ENCODE measurements at places on chromosomes 2 and 18.

DNA sequence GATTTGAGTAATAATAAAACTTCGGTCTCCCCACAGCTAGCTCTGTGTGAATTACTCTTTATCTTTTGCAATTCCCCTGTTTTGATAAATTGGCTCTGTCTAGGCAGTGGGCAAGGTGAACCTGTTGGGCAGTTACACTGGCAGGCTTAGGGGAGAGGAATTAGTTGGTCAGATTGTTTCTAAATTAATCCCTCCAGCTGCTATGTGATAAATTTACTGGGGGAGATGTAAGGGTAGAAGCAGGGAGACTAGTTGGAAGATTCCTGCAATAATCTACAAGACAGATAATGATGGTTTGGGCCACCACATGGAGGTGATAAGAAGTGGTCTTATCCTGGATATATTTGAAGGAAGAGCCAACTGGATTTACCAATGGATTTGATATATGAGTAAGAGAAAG, 118.5 kb upstream of the TACR1 start:
- DNase-seq = no peak

DNA sequence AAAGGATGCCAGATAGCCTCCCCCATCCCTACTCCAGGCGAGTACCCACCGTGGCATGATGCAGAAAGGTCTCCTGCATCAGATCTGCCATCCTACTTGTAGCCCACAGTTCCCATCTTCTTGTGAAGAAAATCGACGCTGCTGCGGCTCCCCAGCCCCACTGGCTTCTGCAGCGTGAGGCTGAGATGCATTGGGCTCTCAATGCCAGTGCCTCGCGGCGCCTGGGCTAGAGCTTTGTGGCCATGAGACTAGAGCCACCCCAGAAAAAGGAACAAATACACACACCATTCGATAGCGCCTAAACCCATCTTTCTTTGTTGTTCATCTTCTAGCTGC, 2.8 kb downstream of the NOL4 start:
- no peak for DNase-seq

GRCh38 chr2:170578606-170579005, 136.5 kb upstream of the SP5 start:
- DNase-seq = no peak

- no peak for DNase-seq
Observed at GRCh38 chr2:150371044-150371818, 116.2 kb downstream of the RND3 start.

DNA sequence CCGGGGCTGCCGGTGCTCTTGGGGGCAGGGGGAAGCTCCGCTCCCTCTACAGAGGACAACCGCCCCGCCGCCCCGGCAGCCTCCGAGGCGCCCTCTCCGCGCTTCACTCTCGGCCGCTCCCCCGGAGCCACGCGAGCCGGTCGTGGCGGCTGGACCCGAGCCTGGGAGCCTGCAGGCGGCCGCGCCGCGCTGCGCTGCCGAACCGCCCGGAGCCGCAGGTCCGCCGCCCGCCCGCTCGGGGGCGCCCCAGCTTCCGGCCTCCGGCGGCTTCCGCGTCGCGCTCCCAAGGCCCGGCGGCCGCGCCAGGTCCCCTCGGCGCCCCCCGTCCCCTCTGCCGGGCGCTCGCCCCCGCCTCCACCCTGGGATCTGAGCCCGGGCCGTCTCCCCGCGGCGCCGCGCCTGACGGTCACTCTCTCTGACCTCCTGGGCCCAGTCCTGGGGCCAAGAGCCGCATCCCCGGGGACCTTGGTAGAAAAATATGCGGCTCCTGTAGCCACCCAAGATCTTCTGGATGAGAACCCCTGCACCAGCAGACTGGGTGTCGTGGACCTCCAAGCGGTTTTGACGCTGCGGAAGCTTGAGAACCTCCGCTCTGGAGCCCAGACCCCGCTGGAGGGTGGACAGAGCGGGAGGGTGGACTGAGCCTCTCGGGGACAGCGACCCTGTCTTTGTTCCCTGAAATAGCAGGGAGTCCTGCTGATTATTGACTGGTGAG, 44.3 kb downstream of the SERTAD2 start:
- peak; percentile 54 for DNase-seq

DNA sequence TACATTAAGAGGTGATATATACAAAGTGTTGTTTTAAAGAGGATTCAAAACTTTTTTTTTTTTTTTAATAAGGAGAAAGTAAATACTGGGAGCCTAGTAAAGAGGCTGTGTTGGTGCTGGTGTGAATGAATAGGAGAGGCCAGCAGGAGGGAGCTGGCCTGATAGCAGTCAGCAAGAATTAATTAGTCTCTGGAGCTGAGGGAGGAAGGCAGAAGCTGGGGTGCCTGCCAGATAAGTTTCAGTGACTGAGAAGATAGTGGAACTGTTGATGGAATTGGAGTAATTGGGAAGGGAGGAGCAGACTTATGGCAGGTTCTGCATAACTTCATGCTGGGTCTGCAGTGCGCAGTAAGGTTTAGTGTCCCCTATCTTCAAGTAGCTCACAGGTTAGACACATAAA, 36.2 kb upstream of the SNORC start:
- no peak for DNase-seq

GRCh38 chr2:10278029-10278762, 24.5 kb upstream of the HPCAL1 start:
- peak; percentile 96 for DNase-seq

DNA sequence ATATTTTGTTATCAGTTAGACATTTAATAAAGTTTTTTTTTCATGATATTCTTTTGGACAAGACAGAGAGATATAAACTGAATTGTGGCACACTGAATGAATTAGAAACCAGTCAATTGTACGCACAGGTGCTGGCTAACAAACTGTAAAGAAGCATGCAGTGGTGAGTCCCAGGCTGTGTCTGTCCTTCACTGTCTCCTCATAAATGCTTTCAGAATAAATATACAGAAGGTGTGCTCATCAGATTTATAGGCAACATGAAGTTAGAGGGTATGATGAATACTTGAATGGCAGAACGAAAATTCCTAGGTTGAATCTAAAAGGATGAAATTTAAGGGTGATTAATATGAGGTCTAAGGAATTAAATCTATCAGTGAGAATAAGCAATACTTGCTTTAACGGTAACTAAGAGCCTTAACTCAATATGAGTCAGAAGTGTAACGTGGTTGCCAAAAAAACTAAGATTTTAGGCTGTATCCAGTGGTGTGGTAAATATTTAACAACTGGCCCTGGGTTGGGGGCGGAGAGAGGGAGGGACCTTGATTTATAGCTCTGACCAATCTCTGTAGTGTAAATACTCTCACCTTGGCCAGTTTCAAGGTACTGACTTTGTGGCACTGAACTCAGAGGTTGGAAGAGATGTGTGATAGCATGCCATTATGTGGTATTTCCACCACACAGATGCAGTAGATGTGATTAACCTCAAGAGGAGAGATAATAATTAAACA, 41.9 kb upstream of the AAK1 start:
- DNase-seq = no peak

DNA sequence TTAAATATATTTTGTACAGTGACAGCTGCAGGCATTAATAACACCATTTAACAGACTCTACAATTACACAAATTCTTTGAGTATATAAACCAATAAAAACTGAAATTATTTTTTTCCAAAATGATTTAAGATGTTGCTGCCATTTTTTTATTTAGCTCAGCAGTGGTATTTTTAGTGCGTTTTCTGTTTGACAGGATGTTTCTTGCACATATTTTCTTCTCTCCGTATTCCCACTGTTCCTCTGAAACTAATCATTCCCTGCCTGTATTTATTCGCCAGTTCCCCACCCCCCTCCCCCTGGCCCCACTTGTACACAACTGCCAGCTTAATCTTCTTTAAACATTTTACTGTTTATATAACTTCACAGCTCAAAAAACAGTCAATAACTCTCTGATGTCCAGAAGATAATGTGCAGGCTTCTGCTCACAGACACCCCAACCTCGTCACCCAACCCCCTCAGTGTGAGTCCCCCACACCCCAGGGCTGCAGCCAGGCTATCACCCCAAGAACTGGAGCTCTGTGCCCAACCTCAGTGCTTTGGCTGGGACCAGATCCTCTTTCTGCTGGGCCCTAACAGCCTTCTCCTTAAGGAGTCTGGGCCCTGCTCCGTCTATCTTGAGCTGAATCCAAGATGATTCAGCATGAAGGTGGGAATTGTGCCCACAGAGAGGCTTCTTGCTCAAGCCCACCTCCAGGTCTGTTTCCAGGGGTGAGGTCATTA, 41.6 kb upstream of the MAP4K4 start:
- DNase-seq = no peak

DNA sequence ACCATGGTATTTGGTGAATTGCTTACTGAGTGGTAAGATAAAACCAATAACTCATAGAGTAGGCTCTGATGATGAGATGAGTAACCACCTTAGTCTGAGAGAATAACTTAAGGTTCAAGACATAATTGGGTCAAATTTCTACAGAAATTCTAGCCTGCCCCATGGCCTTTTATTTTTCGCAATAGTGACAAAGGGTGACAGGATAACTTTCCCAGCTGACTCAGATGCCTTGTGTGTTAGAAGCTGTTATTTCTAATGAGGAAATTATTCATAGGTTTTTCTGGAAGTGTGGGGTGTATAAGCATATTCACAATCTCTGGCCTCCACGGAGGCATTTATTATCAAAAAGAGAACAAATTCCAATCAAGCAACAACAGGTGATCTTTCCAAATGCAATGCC, 159.0 kb downstream of the NUP35 start:
- DNase-seq = no peak

DNA sequence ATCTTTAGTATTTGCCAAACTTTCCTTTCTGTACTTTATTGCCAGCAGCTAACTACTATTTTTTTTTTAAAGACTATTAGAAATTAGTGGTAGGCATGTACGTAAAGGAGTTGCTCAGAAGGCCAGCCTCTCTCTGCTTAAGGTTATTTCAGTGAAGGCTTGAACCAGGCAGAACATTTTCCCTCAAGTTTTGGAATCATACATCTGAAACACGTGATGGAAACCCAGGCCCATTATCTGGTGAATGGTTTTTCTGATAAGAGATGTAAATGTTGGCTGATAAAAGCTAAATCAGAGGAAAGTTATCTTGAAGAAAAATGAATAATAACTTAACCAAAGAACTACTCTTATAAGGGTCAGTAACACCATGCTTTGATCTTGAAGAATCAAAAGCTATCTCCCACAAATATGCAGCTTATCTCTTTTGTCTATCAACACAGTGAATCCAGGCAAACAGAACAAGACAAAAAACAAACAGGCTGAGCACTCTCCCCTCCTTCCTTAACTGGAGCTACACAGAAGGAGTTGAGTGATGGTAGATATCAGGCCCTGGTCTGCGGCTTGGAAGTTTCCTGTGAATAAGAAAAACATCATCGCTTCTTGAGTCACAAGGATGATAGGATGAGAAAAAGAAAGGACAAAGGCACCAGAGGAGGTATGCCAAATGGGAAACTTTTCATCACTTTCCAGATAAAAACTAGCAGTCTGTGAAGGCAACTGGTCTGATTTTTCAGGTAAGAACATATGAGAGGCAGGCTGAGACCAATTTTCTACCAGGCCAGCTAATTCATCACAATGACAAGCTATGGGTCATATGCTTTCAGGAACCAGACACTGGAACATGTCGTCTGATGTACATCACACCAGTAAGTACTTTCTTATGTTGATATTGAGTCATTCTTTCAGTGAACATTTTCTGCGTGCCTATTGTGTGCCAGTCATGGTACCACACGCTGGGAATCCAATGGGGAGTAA, 88.4 kb upstream of the STK17B start:
- no peak for DNase-seq

- no peak for DNase-seq
Observed at GRCh38 chr2:190303647-190304046, 16.0 kb downstream of the HIBCH start.

DNA sequence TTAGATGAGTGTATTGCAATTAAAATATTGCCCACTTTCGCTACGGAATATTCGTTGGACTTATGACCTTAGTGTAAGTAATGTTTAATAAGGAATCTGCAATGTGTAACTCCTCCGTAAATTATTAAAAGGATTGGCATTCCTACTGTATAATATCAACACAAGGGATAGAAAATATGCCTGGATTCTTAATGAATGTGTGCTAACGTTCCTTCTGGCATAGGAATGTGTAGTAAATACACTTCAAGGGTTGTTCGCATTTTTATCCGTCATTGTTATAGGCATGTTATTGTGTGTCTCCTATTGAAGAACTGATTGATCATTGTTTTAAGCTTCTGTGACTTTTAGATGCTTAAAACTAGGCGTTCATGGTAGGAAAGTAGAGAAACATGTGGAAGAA, 134.5 kb downstream of the NEDD4L start:
- no peak for DNase-seq

DNA sequence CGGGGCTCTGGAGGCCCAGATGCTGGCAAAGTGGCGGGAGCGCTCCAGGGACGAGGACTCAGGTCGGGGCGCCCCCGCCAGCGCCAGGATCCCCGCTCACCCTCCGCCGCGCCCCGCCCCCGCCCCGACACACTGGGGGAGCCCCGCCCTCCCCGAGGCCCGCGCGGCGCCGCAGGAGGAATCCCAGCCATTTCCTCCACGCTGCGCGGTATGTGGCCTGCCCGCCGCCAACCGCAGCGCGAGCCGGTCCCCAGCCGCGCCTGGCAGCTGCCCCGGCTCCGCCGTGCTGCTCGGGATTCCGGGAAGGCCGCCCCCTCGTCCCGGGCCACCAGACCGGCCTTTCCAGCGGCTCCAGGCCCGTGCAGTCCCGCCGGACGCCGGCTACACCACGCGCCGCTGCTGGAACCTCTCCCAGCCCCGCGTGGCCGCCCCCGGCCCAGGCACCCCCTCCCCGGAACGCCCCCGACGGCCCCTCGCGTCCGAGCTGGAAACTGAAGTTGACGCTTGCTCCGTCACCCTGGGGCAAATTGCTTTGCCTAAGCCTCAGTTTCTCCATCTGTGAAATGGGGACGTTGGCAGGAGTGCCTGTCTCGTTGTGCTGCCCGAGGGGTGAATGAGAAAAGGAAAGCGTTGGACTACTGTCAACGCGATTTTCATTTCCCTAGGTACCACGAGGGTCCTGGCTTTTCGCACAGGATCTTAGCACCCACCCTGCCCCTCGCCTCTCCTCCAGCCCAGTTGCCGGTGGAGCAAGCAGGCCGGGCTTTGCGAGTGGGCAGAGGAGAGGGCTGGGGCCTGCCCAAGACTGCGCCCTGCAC, 53.6 kb downstream of the PKDCC start:
- no peak for DNase-seq

All from AML-193 (cell line).